Stimulated activated CD4-positive, alpha-beta T cell treated with anti-CD3 and anti-CD28 coated beads, Interleukin-15, amount 100 ng/mL, for 1 hour (primary cell): ENCODE measurements at places on chromosomes 2 and 18.

GRCh38 chr2:164560902-164561301 lies 60.4 kb downstream of the GRB14 start:
- DNase-seq: no peak

DNA sequence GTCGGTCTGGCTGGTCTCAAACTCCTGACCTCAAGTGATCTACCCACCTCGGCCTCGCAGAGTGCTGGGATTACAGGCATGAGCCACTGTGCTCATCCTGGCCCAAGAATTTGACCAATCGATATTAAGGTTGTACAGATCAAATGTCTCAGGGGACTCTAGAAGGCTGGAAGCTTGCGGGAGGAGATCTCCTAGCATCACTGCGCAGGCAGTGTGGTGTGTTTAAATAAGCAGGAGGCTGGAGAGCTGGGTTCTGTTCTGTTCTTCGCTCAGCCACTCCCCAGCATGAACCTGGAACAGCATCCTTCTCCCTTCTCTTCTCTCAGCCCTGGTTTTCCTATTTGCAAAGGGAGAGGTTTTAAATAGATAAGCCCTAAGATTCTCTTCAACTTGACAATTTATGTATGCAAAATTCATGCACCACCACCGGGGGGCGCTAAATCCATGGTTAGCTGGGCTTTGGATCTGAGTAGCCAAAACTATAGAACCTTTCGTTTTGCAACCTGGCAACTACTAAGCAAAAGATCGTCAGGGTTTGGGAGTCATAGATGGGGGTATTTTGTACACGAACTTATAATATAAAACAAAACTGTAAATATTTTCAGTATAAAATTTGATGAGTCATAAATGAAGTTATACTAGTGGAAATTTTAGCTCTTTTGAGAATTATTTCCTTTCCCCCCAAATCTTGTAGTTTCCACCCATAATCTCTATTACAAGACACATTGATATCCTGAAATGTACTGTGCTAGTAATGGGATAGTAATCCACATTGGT lies 60.6 kb downstream of the SLC16A14 start:
- peak; percentile 76 for DNase-seq

- DNase-seq: no peak
Measured at GRCh38 chr18:8962192-8962779, 140.2 kb upstream of the NDUFV2 start.

GRCh38 chr18:22186484-22186971 lies 17.1 kb downstream of the GATA6 start:
- no peak for DNase-seq

GRCh38 chr2:17518212-17519154 lies at the start of gene RAD51AP2:
Gene RAD51AP2, minus strand, starts transcription at chr2:17518440. Its CDS starts 25 bp downstream, at chr2:17518415.
- no peak for DNase-seq

DNA sequence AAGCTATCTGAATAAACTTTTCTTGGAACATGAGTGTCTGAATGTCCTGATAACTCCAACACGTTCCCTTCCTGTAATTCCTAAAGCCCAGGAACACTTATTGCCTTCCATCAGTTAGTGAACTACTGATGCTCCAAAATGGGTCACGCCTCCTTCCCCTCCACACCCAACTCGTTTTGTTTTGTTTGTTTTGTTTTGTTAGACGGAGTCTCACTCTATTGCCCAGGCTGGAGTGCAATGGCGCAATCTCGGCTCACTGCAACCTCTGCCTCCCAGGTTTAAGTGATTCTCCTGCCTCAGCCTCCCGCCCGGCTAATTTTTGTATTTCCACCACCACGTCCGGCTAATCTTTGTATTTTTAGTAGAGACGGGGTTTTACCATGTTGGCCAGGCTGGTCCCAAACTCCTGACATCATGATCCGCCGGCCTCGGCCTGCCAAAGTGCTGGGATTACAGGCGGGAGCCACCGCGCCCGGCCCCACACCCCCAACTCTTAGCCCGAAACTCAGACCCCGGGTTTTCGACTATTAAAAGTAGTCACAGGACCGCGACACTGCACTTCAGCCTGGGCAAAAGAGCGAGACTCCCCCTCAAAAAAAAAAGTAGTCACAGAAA lies 774 bp downstream of the IER3IP1 start:
- DNase-seq: no peak

DNA sequence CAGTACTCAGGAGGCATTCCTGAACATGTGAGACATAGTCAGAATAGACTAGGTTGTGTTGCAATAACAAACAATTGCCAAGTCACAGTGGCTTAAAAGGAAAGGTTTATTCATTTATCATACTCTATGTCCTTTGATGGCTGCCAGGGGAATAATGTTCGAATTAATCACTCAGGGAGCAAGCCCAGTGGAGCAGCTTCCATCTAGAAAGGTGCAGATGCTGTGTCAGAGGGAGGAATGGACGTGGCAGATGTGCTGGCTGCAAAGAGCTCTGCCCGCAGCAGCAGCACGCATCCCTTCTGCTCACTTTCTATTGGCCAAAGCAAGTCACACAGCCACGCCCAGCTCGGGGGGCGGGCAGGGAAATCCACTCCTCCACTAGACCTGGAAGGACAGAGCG lies 105.9 kb upstream of the AQP4 start:
- no peak for DNase-seq

DNA sequence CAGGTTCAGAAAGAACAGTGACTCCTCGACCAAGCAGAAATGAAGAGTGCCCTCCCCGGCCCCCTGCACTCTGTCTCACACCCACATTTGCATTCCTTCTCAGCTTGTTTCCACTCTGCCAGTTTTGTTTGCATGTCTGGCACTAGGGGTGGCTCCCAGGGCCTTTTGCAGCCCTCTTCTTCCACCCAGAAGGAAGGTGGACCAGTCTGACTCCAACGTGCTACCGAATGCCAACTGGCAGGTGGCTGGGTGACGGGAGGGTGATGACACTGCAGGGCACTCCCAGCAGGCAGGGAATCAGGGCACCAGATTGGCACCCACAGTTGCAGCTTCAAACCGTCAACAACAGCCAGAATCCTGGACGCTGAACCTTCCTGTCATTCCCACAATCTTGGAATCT lies 371.1 kb downstream of the TXNL1 start:
- DNase-seq: no peak

- no peak for DNase-seq
Measured at GRCh38 chr18:7678389-7678788, 111.3 kb downstream of the PTPRM start.

DNA sequence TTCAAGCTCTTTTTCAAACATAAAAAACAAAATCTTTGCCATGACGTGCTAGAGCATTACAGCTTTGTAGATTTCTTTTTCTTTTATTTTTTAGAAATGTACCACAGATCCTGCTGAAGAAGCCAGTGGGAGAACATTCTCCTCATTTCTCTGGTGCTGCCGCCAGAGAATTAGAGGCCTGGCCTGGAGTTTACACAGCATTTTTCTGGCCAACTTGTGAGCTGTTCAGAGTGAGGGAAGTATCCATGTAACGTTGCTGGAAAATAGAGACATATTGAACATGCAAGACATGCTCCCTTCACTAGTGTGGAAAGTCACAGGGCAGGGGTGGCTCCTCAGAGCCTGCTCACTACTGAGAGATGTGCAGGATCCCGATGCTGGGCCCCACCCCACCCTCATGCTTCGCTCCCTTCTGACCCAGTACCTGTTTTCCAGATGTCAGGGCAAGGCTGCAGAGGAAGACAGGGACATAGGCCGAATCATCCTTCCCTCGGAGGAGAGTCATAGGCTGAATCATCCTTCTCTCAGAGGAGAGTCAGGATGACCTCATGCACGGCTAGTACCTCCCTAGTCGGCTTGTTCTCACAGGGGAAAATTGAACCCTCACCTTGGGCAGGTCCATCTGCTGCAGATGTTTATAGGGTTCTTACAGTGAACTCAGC lies 298.5 kb downstream of the INSIG2 start:
- no peak for DNase-seq

DNA sequence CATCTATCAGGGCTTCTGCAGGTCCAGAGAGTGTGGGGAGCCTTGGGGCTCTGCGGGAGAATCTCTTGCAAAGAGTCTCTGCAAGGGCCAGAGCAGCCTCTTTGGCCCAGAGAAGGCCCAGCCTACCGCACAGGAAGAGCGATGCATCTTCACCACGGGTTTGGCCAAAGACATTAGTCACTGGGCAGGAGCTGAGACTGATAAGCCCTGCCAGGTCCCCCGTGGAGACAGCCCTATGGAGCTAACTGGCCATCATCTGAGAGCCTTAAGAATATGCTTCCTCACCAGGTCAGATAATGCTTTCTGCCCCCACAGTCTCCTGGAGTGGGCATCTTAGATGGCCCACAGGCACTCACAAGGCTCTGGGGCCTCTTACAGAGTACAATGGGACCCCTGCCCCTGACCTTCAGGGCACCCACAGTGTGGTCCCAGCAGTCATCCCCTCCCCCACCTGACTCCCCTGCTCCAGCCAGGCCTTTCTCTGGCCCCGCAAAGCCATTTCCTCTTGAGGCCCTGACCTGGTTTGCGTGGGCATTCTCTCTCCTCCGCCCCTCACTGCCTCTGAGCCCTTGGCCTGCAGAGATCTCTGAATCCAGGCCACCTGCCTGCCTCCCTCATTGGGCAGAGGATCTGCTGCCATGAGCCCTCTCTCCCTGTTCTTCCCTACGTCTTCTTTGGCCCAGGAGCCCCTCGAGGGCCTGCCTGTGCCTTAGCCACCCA lies 31.9 kb upstream of the MAPRE3 start:
- DNase-seq: no peak

DNA sequence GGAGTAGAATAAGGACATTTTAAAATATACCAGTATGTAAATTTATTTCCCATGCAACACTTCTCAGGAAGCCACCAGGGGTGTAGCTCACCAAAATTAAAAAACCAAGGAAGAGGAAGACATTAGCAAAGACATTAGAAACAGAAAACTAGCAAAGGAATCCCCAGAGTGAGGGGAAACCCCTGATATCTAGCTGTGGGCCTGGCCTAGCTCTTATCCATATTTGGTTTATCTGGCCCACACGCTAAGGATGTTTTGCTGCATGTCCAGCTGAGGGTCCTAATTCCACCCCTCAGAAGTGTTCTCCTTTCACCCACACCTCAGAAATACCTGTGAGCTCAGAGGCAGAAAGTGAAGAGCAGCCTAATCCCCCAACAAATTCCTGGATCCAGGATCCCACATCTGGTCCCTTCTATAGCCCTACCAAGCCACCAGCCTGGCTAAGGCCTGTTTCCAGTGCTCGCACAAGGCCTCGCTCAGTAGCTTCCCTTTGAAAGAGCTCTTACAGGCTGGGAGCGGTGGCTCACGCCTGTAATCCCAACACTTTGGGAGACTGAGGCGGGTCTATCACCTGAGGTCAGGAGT lies 17.4 kb downstream of the OSBPL1A start:
- no peak for DNase-seq

- DNase-seq: no peak
Measured at GRCh38 chr2:1993711-1994682, 249.7 kb upstream of the PXDN start.

- DNase-seq: no peak
Measured at GRCh38 chr2:143231254-143231645, 102.0 kb downstream of the ARHGAP15 start.

GRCh38 chr2:120313695-120314615 lies 32.0 kb upstream of the INHBB start:
- no peak for DNase-seq

- no peak for DNase-seq
Measured at GRCh38 chr2:109446278-109447131, 167.3 kb downstream of the SEPTIN10 start.

GRCh38 chr2:229090225-229090624 lies 180.9 kb downstream of the PID1 start:
- DNase-seq: no peak

GRCh38 chr2:42171396-42171980 lies 2.3 kb downstream of the EML4 start:
- DNase-seq: no peak

GRCh38 chr18:51157215-51157614 lies 40.3 kb downstream of the MEX3C start:
- DNase-seq: no peak

- DNase-seq: no peak
Measured at GRCh38 chr2:178770518-178770917, 36.7 kb downstream of the TTN start.

DNA sequence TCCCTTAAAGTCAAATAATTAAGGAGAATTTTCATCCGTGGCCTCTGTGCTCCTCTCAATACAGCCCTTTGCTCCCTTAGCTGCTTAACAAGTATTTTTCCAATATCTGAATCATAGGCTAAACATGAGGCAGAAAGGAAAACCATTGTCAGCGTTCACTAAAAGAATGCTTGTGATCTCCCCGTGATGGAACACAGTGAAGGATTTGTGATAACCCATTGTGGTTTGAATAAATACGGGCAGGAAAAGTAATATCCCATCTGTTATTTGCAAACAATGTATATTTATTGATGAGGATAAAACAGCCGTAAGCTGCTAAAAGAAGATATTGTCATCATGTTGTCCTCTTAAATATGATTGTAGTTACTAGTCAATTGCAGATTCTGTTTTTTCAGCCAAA lies 258.1 kb downstream of the NAPG start:
- no peak for DNase-seq

GRCh38 chr2:149490296-149490695 lies 97.3 kb downstream of the MMADHC start:
- DNase-seq: no peak

GRCh38 chr18:45686891-45687611 lies 36.9 kb upstream of the SLC14A1 start:
- DNase-seq: no peak

DNA sequence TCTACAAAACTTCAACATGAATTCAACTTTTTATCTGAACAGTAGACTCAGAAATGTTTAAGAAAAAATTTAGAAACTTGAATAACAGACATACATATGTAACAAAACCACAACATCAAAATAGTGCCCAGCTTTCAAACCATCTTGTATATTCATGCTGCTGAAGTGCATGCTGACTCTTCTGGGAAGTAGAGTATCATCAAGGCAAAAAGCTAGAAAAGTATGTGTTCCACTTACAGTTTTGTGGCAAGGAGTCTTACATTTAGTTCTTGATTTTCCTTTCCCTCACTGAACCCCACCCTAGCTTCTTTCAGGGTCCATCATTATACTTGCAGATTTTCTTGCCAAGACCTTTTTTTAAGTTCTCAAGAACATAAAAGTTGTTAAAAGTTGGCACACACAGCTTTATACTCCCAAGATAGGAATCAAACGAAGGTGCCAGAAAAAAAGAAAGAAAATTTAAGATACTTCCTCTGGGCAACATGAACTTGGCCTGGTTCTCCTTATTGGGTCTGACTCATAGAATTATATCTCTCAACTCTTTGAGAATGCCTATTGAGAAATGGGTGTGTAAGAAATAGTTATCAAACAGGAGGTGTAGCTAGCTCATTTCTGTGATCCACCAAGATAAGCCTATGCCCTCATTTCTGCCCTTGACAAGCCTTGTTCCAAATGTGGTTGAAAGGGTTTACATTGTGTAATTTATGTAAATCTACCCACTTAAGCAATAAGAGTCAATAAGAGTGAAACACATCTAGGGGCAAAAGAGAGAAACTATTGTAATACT lies 667.6 kb upstream of the ACVR2A start:
- DNase-seq: no peak
